ENCODE measurements at places on chromosomes 4 and X.

DNA sequence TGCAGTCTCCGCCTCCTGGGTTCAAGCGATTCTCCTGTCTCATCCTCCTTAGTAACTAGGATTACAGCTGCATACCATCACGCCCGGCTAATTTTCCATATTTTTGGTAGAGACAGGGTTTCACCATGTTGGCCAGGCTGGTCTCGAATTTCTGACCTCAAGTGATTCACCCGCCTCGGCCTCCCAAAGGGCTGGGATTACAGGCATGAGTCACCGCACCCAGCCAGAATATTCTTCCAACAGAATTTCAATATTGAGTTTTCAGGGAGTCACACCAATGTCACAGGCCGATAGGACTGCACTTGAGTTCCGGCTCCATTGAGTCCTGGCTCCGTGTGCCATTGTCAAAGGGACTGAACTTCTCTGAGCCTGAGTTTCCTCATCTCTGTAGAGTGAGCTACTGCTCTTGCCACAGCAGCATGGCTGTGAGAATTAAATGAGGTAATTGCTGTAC lies 82.9 kb downstream of the CLCN4 start:
- no peak for DNase-seq

- DNase-seq: no peak
These were observed 168.8 kb upstream of the HS3ST1 start for GRCh38 chr4:11597506-11597905.

- DNase-seq: no peak
These were observed 356.0 kb upstream of the RASGEF1B start for GRCh38 chr4:81827577-81828202.

- no peak for DNase-seq
These were observed 1.6 kb upstream of the PDGFRA start for GRCh38 chr4:54227256-54228055.

DNA sequence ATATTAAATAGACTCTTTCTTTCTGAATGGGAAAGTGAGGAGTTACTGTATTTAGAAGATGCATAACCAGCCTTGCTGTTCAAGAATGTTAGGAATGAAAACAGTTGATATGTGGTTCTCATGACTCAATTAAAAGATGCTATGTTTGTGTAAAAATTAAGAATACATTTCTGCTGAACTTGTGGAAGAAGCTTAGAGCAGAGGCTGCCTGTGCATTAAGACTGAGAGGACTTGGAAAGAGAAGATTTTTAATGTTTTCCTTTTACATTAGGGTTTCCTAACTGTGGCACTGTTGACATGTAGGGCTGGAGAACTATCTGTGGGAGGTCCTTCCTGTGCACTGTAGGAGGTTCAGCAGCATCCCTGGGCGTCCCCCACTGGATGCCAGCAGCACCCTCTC lies 137.7 kb downstream of the GPR143 start:
- no peak for DNase-seq

DNA sequence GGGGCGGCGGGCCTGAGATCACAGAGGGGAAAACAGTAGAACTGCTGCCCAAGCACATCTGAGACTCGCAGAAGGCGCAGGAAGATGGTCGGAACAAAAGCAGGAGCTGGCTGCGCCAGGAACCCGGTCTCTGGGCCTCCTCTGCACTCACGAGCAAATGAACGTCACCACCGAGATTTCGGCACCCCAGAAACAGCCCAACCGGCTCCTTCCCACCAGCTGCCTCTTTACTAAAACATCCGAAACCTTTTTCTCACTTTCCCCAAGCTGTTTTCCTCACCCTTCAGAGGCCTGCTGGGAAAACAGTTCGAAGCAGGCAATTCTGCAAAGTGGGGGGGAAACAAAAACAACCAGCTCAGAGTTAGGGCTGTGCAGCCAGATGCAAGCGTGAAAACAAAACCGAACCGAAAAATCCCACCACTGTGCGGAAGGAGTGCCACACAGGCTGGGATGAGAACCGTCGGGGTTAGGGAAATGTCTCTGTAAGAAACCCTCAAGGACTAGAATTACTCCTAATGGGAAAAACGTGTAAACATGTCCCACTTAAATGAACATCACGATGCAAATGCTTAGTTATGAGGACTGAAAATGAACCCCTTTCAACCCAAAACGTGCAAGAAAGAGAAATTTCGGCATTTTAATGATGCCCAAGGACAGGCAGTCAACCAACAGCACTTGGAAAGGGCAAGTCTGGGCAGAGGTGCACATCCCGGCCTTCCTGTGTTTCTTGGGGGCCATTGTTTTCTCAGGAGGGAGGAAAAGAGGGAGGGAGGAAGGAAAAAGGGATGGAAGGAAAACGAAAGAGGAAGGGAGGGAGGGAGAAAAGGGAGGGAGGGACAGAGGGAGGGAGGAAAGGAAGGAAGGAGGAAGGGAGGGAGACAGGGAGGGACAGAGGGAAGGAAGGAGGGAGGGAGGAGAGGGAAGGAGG lies 15.8 kb downstream of the DHRSX start:
- DNase-seq: no peak

DNA sequence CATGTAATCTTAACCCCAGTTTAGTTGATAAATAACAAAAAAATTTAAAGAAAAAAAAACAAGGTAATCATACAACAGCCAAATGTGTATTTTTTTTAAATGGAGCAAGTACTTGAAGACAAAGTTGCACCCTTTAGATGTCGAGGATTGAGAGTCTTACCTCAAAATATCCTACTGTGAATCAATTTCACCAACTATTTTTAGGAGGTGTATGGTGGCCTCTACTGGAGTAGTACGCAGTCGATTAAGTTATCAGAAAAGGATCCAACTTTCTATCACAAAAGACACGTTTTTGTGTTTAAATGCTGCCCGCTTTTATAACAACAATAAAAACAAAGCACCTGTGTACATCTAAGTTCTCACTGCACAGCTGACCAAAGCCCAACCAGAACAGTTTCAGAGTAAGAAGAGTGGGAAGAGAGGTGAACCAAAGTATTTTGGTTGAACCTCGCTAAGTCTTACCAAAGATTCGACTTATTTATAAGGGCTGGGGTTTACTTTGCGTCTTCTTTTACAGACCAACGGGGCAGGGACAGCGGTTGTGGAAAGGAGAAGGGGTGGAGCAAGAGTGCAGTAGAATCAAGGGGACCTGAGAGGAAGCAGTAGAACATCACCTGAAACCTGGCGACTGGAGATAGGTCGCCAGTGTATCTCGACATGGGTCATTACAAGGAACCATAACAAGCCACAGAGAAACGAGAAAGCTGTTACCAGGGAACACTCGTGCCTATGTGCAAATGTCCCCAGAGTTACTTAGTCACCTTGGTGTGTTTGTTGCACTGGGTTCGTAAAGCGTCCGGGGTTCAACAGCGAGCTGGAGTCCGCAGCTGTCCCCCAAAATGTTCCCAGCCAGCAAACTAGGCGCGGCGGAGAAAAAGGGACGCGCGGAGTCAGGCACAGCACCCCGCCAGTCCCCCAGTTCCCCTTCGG lies 1.1 kb downstream of the RPS6KA6 start:
- no peak for DNase-seq

DNA sequence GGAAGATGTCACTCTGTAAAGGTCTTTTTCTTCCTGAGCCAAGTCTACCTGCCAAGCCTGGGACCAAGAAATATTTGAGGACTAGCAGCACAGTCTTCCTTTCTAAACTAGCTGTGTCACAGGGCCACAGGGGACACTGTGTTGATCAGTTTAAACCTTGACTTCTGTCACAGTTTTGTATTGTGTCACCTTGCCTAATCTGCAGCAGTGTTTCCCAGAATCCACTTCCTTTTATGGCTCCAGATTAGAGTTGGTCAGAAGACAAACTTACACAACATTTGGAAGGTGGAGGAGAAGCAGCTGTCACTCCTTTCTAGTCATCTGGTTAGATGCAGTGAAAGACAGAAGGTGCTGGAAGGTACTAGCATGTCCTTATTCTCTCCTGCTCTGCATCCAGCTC lies 143.1 kb upstream of the BCOR start:
- DNase-seq: no peak

DNA sequence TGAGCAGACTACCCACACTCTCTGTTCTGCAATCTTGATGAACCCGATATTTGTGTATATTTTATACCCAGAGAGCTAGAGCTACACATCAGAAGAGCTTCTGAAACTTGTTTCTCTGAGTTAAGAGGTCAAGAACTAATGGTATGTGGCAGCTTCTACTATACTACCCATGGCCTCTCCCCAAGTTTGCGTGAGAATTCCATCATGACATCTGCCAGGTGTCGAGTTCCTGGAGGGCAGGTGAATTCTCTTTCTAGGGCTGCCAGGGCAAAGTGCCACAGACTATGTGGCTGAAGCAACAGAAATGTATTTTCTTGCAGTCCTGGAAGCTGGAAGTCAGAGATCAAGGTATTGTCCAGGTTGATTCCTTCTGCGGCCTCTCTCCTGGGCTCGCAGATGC lies 4.4 kb downstream of the SORCS2 start:
- DNase-seq: no peak

Measured in DMS 273 treated with DMSO at 0.1 percent for 48 hours (cell line).